ENCODE measurements at places on chromosomes 1 and 21.

DNA sequence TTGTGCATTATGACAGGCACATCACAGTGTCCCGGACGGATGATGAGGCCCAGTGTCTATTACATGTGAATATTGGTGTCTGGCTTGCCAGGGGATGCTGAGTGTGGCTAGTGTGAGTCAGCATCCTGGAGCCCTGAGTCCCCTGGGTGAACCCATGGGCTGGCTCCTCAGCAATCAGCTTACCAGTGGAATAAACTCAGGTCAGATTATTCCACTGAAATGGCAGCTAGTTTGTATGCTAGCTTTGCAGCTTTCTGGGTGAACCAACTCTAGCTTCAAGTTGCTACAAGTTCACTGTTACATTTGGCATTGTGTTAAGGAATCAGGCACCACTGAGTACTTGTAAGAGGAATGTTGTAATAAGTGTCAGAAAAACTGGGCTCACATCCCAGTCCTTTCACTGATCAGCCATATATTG, 23.9 kb upstream of the RPTN start:
- no peak for DNase-seq

DNA sequence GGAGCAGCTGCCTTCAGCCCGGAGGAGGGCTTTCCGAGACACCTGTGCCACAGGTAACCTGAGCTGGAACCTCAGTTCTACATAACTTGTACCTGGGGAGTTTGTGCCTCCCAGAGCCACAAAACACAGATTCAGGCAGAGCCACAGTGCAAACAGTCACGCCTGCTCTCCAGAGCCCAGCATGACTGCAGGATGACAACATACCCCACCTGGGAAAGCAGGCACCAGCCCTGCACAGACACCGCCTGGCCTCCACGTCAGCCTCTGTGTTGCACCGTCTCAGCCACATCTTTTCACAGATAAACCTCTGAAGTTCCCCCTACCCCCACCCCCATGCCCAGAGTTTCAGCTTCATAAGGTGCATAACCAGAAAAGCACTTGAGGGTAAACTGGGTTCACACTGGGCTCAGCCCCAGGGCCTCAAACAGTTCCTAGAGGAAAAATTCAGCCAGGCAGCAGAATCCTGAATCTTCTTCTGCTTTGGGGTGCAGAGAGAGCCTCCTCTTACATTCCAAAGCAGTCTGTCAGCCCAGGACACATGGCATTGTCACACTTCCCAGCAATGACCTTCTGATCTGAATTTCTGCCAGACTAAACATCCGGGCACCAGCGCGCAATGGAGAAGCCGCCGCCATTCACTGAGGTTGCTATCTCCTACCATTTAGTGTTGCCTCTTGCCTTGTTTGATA, 229.5 kb downstream of the TOMM20 start:
- DNase-seq: no peak

GRCh38 chr1:227744668-227745067, 9.4 kb downstream of the SNAP47 start:
- DNase-seq: no peak

GRCh38 chr1:58689167-58689566, 10.7 kb downstream of the MYSM1 start:
- DNase-seq: no peak

Data from hematopoietic multipotent progenitor cell treated with erythropoietin and hydrocortisone succinate and interleukin-3 and kit ligand, for 6 days (in vitro differentiated cells).